Dermis lymphatic vessel endothelial cell (primary cell): ENCODE measurements at places on chromosomes 7 and 10. TPM values are rescaled to one million over a fixed set of nuclear protein-coding genes. Genes with fewer than 3 reads are reported as not detected.

Gene NRCAM
- total RNA-seq, result 0.60 and 1.2 TPM in 2 replicates

Gene SCIN
- total RNA-seq, result 0.11 and 0.17 TPM in 2 replicates

Gene EVX1
- not detected in 2 replicates for total RNA-seq

Gene SH2B2
- 0.52 and 0.76 TPM in 2 replicates for total RNA-seq

Gene ZNF503
- total RNA-seq, result 1.3 and 1.9 TPM in 2 replicates

Gene OIT3
- 0.09 and 0.11 TPM in 2 replicates for total RNA-seq

Gene HOXA2
- total RNA-seq, result 0.11 and 0.43 TPM in 2 replicates

Gene PTEN
- 92.7 and 111 TPM in 2 replicates for total RNA-seq

Gene CYP2C19
- total RNA-seq, result not detected in 2 replicates

Gene HSPA12A
- total RNA-seq, result 0.52 and 1.3 TPM in 2 replicates

Gene KLHL7
- total RNA-seq, result 16.1 and 24.5 TPM in 2 replicates

Gene AKR1C3
- 305 and 438 TPM in 2 replicates for total RNA-seq
